Naive thymus-derived CD8-positive, alpha-beta T cell (primary cell): ENCODE measurements at places on chromosomes 5 and 9.

DNA sequence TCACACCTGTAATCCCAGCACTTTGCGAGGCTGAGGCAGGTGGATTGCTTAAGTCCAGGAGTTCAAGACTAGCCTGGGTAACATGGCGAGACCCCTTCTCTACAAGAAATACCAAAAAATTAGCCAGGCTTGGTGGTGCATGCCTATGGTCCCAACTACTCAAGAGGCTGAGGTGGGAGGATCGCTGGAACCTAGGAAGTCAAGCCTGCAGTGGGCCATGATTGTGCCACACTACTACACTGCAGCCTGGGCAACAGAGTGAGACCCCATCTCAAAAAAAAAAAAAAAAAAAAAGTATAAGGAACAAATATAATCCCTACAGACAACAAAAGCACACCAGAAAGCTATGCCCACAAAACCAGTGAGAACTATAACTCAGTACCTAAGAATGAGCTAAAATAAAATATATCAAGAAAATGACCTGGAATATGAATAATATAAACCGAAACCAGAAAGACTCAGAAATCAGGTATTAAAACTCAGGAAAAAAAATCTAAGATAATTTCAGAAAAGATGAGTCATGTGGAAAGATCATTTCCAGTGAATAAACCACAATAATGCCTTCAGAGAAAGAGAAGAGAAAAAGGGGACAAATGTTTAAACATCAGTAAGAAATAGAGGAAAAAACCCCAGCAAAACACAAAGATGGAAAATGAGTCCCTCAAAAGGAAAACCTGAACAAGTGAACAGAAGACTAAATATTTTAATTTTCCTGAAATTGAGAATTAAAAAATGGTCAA lies 57.4 kb downstream of the GOLPH3 start:
- no peak for DNase-seq

GRCh38 chr5:163384669-163385068 lies 52.7 kb upstream of the CCNG1 start:
- DNase-seq, result no peak

- no peak for DNase-seq
Measured at GRCh38 chr5:79702606-79703380, 13.2 kb downstream of the CMYA5 start.

DNA sequence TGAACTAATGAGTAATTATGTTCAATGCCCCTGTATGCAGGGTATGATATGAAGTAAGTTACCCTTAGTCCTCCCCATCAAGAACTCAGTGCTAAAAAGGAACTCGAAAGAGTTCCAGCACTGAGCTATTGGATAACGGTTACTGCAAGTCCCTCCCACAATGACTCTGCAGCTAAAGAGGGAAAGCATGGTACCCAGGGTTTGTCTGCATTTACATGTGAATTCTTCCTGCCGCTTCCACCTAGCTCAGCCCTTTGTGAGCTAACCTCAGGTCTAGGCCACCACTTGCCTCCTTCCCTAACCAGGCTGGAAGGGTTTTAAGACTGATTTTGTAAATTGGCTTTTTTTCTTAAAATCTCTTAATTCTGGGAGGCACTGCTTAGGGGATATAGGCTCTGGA lies 376.8 kb downstream of the EBF1 start:
- DNase-seq, result no peak

GRCh38 chr5:31047007-31047406 lies 146.5 kb upstream of the CDH6 start:
- DNase-seq, result no peak

DNA sequence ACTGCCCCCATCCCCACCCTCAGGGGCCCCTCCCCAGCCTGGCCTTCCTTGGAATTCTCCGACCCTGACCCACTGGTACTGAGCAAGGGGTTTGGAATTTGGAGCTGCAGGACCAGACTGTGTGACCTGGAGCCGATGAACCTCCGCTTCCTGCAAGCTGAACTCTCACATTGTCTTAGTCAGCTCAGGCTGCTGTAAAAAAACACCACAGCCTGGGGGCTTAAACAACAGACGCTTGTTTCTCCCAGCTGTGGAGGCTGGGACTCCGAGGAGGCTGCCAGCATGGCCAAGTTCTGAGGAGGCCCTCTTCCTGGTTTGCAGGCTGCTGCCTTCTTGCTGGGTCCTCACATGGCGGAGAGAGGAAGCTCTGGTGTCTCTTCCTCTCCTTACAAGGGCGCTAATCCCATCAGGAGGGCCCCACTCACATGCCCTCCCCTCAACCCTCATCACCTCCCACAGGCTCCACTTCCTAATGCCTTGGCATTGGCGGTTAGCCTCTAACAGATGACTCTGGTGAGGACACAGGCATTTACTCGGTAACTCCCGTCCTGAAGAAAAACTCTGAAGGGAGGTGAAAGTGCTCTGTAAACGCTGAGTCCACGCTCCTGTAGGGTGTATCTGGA lies 42.4 kb downstream of the C5orf15 start:
- no peak for DNase-seq

DNA sequence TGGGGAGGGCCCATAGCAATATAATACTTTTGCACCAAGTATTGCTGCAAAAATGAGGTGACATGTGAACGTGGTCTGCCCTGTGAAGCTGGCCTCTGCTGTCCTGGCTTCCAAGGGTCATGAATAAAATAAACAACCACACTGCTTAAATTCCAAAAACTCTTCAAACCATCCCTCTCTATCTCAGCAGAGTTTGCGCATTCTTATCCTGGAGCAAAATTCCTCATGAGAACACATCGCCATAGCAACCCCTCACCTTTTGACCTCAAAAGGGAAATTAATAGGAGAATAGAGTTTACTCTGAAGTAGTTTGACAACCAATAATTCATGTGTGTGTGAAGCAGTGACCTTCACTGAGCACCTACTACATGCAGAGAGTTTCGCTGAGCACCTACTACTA lies 342.9 kb downstream of the SPOCK1 start:
- no peak for DNase-seq

DNA sequence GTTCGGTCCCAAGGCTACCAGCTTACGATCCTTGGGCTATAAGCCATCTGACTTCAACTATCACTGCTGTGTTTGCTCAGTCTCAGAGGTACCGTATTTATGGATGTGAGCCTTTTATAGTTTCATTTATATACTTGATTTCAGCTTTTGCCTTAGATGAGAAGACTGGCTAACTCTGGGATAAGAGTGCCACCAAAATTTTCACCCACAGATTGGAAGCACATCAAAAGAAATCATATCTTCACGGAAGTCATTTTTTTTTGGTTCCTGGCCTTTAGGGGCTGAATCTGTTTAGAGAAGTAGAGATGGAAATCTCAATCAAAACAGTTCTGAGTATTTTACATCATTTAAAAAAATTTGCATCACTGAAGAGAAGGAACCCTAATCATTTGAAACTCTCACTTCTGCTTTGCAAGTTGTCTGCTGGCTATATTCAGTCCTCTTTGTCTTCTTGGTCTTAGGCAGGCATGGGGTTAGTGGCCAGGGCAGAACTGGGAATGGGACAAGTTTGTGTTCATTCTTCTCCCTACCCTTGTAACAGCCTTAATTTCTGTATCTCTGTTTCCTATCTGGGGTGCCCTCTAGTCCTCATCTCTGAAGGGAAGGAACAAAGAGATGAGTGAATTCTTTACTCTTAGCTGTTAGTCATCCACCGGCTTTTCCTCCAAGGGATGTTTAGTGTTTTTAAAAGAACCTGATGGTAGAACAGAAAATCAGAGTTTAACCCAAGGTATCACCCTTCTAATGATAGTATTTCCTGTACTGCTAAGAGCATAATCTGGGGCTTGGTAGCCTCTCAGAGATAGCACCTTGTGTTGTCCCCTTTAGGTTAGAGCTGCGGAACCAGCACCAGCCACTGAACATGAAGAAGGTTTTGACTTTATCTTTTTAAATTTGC lies 14.1 kb upstream of the TNFAIP8 start:
- DNase-seq, result no peak

GRCh38 chr5:126449751-126450271 lies 26.6 kb downstream of the GRAMD2B start:
- DNase-seq, result peak; percentile 32

GRCh38 chr9:17191082-17191481 lies 56.2 kb downstream of the CNTLN start:
- DNase-seq, result no peak

- no peak for DNase-seq
Measured at GRCh38 chr9:98280574-98280973, 25.1 kb upstream of the TBC1D2 start.

DNA sequence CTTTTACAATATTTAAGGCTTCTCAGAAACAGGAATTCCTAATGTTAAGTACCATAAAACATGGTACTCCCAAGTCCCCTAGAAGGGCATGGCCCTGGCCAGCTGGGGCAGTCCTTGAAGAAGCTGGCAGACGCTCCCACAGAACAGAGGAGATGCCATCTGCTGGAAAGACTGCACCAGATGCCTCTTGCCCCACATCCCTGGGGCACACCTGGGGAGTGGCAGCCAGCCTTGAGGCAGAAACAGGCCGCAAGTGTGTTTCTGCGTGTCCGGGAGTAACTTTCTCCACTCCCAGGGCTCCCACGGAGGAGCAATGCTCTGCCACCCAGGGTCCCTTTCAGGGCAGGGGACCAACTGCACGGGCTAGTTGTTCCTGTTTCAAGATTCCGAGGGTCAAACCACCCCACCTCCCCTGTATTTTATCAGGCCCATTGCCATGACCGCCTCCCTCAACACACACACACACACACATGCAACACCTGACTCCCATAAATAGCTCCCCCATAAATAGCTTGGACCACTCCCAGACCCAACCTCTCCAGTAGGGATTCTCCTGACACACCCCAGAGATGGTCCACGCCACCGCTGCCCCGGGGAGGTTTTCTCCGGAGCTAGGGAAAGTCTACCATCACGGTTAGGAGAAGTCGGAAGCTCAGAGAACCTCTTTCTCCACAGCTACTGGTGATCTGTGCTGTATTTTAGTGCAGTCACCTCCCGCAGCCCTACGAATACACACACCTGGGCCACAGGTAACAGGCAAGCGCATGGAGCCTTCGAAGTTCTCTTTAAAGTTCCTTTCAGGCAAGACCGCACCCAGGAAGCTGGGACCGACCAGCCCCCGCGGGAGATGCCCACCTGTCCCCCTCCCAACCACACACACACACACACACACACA lies 1.5 kb downstream of the SPOCK1 start:
- no peak for DNase-seq

DNA sequence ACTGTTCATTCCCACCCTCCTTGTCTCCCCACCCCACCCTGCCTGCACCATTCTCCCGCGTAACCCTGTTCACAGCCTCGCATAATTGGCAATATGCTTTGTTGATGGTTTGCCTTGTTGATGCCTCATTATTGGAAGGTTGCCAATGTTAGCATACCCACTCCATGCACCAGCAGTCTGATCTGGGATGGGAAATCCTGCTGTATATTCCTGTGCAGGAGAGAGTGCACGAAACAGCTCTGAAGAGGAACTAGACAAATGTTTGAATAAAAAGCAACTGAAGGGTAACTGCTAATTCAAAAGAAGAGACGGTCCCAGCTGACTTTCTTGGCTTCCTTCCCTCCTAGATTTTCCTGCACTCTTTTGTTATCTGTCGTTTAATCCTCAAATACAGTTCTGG lies 271.7 kb upstream of the TLE4 start:
- DNase-seq, result no peak

DNA sequence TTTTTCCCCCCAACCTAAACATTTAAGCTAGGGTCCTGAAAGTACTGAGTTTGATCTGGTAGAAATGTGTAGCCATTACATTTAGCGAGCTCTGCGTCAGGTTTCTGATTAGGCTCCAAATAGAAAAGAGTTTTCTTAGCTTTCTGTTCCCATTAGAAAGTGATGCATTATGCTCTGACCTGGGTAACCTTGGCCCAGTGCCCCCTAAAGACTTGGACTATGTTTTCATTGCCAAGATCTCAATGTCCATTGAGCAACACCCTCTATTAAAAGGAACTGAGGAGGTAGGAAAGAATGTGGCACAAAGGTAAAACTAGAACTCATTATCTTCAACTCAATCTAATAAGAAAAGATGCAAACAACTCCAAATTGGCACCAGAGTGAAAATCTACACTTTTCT lies 358.9 kb upstream of the PCSK5 start:
- no peak for DNase-seq

DNA sequence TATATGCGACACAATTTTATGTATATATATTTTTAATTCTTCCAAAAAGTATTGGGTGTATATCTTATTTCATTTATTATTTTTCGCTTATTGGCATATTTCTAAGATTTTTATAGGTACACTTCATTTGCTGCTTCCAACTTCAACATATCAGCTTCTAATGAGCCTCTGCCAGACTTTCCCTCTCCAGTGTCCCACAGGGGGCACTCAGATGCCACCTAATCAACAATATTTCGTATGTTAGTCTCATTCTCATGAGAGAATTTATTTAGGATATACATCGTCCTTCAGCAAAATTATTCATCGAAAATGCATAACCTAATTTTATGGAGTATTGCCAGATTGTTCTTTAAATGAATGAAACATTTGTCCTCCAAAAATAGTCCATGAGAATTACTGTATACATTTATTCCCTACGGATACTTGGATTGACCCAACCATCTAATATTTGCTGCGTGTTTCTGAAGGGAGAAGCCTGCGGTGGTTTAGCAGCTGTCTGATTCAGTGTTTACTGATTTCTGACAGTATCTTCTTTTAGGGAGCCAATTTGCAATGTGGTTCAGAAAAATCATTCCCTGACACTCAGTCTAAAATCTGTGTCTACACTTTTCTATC lies 100.6 kb upstream of the SELENOP start:
- peak; percentile 40 for DNase-seq

- no peak for DNase-seq
Measured at GRCh38 chr9:125631391-125632085, 75.5 kb downstream of the MAPKAP1 start.

DNA sequence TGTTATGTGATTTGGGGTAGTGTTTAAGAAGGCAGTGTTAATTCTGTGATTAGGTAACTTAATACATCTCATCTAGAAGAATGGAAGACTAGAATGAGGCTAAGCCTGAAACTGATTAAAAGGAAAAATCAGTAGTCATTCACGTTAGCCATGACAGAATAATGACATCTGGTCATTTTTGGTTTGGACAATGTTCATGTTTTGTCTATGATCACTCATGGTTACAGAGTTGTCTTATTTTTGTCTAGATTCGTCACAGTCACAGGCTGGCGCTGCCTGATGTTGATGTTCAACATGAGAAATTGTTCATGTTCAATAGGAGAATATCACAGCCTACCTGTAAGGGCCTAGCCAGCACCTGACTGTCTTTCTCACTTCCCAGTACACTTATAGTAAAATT lies 9.5 kb upstream of the DOCK2 start:
- DNase-seq, result no peak

- no peak for DNase-seq
Measured at GRCh38 chr5:139138809-139139208, 59.4 kb downstream of the SIL1 start.

DNA sequence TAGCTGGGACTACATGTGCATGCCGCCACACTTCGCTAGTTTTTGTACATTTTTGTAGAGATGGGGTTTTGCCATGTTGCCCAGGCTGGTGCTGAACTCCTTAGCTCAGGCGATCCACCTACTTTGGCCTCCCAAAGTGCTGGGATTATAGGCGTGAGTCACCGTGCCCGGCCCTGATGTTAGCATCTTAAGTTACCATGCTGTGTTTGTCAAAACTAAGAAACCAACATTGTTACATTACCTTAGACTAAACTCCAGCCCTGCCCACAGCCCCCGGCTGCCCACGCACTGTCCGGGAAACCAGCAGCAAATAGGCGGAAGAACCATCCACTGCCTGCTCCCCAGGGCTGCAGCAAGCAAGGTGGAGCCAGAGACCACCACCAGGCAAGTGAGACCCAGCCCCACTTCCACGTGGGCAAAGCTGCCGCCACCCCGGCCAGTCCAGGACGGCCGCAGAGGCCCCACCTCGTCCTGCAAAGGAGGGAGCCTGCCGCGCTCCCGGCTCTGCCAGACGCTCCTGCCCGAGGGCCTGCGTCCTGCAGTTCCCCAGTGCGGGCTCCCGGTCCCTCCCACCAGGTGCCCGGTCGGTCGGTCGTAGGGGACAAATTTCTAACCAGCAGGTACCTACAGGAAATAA lies 35.7 kb upstream of the TXN start:
- DNase-seq, result no peak
